ENCODE measurements at places on chromosomes 12 and 14.

DNA sequence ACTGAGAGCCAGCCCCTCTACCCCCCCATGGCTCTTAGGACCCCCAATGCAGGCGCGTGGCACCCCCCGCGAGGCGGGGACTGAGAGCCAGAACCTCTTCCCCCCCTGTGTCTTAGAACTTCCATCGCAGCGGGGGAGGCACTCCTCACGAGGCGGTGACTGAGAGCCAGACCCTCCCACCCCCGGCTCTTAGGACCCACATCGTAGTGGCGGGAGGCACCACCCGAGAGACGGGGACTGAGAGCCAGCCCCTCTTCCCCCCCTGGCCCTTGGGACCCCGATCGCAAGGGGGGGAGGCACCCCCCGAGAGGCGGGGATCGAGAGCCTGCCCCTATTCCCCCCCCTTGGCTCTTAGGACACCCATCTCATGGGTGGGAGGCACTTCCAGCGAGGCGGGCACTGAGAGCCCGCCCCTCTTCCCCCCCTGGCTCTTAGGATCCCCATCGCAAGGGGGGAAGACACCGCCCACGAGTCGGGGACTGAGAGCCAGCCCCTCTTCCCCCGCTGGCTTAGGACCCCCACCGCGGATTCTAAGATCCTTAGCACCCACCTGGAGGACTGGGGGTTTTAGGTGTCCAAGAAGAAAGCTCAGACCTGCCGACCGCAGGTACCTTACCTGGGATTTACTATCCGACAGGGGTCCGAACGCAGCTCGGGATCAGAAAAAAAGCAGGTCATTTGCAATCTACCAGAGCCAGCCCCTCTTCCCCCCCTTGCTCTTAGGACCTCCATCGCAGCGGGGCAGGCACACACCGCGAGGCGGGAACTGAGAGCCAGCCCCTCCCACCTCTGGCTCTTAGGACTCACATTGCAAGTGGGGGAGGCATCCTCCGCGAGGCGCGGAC lies 44.9 kb downstream of the DDX11 start:
- no peak for DNase-seq

- no peak for DNase-seq
Observed at GRCh38 chr12:54879150-54879549, 24.8 kb downstream of the MUCL1 start.

DNA sequence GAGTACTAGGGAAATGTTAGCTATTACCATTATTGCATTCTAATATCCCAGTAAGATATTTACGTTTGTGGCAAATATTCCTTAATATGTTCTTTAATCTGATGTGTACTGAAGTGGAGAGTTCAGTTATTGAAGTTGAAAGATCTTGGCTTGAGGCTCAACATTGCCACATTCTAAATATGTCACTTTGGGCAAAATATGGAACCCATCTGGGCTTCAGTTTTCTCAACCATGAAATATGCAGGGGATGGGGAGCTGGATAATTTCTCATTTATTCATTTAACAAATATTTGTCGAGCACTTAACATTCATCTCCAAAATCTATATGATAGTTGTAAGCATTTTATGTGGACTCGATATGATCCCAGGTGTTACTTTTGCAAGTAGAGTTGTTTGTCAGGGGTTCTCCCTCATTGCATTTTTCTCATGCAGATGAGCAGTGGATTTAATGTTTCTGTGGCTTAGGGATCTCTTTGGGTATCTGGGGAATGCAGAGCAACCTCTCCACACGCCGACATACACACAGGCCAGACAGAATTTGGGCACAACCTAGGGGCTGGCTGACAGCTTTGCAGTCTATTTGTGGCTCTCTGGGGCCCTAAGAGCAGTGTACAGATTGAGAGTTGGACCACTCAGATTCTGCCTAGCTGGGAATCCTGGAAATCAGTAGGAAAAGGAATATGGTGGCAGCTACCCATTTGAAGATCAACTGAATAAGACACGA lies 26.6 kb upstream of the APPL2 start:
- no peak for DNase-seq

GRCh38 chr12:24491968-24492367 lies 456.9 kb downstream of the BCAT1 start:
- DNase-seq: no peak

DNA sequence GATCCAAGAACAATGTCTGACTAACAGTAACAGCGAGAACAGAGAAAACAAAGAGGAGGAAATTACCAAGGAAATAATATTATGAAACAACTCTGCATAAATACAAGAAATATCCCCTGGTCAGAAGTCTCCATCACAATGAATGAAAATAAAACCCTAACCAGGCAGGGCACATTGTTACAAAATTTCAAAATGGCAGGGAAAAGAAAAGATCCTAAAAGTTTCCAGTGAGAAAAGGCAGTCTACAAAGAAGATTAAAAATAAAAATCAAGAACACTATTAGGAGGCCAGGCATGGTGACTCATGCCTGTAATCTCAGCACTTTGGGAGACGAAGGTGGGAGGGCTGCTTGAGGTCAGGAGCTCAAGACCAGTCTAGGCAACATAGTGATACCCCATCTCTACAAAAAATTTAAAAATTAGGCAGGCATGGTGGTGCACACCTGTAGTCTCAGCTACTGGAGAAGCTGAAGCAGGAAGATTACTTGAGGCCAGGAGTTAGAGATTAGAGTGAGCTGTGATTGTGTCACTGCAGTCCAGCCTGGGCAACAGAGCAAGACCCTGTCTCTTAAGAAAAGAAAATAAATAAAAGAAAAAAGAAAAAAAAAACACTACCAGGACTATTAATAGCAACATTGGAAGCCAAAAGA lies 47.8 kb downstream of the FERMT2 start:
- DNase-seq: no peak

DNA sequence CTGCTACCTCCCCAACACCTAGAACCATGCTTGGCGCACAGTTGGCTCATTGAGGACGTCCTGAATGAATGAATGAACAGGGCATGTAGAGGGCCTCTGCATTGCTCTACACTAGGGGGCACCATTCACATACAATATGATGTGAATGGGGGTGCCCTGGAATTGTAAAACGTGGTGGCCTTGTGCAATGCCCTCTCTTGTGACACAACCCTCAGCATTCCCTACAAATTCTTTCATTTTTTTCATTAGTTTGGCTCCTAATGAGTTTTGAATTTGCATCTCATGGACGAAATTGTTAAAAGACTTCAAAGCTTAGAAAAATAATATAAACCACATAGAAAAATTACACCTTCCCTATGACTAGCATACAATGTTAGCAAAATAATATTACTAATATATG lies 2.3 kb upstream of the DIO2 start:
- DNase-seq: no peak

- no peak for DNase-seq
Observed at GRCh38 chr14:32980902-32981501, 42.3 kb downstream of the NPAS3 start.

DNA sequence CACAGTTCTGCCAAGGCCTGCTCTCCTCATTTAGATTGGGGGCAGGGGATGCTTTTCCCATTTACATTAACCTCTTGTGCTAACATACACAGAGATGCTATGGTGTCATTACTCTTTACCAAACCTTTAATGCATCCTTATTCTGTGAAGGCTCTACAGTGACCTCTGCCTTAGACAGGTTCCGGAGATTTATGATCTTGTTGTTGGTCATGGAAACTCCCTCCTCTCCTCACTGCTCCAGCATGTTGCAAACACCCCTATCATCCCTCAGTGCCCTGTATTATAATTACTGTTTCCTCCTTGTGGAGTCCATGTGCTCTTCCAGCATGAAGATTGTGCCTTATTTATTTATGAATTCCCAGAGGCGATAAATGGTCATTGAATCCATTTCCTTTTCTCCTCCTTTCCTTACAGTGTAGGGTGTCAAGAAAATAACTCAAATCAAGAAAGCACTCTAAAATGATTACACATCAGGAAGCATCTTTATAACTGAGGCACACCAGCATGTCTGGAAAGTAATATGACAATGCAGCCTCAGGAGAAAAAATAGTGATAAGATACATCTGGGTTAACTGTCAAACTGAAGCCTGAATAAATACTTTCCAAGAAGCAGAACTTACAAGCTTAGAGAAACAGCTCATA lies 37.8 kb downstream of the RTN1 start:
- DNase-seq: no peak

- no peak for DNase-seq
Observed at GRCh38 chr14:96579358-96579757, 77.2 kb downstream of the PAPOLA start.

DNA sequence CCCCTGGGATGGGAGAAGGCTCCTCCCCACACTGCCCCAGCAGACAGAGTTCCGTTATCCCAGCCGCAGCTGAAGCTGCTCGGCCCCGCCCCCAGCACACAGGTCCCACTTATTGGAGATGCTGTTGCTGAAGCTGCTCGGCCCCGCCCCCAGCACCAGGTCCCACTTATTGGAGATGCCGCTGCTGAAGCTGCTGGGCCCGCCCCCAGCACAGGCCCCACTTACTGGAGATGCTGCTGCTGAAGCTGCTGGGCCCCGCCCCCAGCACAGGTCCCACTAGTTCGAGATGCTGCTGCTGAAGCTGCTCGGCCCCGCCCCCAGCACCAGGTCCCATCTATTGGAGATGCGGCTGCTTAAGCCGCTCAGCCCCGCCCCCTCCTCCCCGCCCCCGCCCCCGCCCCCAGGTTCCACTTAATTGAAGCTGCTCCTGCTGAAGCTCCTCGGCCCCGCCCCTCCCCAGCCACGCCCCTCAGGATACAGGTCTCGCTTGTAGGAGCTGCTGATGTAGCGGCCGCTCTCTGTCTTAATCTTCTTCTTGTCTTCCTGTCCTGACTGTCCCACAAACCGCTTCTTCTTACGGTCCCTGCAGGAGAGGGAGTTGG lies 12.0 kb downstream of the CFAP73 start:
- no peak for DNase-seq

DNA sequence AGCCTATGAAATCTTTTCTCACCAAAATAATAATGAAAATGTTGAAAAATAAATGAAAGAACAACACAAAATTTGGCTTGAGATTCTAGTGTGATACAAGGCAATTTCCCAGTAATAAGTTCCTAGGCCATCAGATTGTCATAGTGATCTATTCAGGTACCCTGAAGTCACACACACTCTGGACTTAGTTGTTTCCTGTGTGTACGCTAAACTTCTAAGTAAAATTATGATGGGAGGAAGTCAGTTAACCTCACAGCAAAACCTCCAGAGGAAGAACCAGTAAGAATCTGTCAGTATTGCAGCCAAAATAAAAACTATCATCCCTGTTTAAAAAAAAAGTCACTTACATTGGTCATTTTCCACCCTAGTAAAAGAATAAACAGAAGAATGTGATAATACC lies 81.9 kb downstream of the DBX2 start:
- no peak for DNase-seq

- no peak for DNase-seq
Observed at GRCh38 chr14:103806805-103807204, 40.6 kb downstream of the PPP1R13B start.

DNA sequence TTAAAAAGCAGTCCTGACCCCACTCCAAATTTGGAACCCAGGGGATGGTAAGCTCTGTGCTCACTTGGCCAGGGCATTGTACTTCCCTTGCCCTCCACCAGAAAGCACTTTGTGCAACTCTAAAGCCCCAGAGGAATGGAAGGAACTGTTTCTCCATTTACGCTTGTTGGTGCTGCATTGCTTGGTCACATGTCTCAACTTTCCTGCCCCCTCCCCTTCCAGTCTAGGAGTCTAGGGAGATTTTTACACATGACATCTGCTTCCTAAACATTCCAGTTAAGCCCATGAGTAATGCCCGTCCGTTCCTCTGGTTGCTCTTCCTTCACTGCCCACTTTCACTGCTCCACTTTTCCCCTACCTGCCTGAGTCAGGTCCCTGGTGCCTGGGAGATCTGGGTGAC lies 92.6 kb upstream of the MAP1LC3B2 start:
- DNase-seq: no peak

- DNase-seq: no peak
Observed at GRCh38 chr14:36942522-36943245, 229.7 kb downstream of the SLC25A21 start.

GRCh38 chr12:120764816-120765215 lies 39.2 kb downstream of the ACADS start:
- DNase-seq: no peak

- DNase-seq: no peak
Observed at GRCh38 chr12:121284551-121285390, 11.7 kb downstream of the CAMKK2 start.

- no peak for DNase-seq
Observed at GRCh38 chr12:104969343-104969742, 11.3 kb upstream of the SLC41A2 start.

GRCh38 chr14:105059925-105060565 lies 5.2 kb downstream of the GPR132 start:
- no peak for DNase-seq

DNA sequence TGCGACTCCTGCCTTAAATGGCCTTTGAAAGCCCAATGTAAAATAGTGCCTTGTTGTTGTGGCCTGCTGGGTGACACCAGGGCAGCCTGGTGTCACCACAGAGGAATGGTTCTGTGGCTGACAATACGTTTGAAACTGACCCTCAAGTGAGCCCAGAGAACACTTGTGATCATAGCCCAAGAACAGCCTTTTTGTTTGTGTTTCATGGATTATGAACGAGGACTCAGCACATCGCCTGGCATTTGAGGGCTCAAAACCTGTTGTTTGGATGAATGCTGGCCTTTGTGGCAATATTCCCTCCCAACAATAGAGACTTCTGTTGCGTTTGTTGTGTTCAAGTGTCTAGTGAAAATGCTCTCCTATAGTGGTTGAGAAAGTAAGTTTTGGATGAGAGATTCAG lies 48.5 kb downstream of the TSPAN9 start:
- DNase-seq: no peak

Data from stimulated activated CD8-positive, alpha-beta memory T cell treated with anti-CD3 and anti-CD28 coated beads, Interleukin-4, amount 100 ng/mL, for 4 hours (primary cell).